ENCODE measurements at places on chromosomes 5 and 9.
A peak's percentile ranks its signal among the peaks of the same experiment; 100 is the strongest.

GRCh38 chr9:72039532-72039931, 20.9 kb downstream of the C9orf57 start:
- no peak for DNase-seq

DNA sequence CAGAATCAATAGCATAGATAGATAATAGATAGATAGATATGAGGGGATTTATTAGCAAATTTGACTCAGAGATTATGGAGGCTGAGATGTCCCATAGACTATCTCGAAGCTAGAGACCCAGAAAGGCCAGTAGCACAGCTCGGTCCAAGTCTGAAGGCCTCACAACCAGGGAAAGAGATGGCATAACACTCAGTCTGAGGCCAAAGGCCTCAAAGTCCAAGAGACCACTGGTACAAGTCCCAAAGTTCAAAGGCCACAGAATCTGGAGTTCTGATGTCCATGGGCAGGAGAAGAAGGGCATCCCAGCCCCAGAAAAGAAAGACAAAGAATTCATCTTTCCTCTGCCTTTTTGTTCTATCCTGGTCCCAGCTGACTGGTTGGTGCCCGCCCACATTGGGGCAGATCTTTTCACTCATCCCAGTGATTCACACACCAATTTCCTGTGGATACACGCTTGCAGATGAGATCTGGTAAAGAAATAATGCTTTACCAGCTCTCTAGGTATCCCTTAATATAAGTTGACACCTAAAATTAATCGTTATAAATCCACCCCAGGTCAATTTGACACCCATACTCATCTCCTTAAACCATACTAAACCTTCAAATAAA, 127.8 kb upstream of the FBN2 start:
- no peak for DNase-seq

DNA sequence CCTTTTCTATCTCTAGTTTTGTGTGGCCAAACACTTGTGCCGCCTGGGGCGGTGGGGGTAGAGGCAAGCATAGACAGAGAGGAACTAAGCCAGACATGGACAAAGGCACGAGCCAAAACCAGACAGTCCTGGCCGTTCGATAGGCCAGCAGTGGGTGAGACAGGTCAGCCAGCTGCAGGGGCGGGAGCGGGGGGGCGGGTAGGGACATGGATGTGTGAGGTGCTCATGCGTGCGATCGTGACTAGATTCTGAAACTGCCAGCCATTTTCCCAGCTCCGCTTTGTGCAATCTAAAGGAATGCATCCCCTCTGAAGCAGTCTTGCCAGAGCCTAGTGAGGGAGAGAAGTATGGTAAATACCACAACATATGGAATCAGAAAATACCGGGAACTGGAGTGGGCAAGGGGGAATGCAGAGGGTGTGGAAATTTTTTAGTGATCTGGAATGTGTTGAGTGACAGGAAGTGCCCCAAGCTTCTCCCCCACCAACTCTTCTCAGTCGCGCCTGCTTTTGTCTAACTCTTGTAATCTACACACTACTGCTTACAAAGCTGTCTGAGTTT, 111.9 kb downstream of the NR6A1 start:
- DNase-seq = peak; percentile 38

DNA sequence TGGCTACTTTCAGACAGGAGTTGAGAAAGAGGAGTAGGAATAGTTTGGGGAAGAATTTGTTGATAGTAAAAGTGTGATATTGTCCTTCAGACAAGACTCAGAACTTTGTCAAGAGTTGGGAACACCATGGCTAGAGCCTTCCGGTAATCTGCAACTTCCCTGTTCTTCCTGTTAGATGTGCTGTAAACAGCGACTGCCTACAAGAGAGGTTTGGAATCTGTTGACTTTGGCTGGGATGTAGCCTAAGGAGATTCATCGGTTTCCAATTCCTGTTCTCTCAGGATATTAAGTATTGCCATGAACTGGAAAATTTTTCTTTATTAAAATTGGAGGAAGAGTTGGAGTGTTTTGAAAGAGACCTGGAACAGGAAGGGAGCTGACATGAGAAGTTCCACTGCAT, 43.9 kb downstream of the ARHGAP26 start:
- DNase-seq = no peak

DNA sequence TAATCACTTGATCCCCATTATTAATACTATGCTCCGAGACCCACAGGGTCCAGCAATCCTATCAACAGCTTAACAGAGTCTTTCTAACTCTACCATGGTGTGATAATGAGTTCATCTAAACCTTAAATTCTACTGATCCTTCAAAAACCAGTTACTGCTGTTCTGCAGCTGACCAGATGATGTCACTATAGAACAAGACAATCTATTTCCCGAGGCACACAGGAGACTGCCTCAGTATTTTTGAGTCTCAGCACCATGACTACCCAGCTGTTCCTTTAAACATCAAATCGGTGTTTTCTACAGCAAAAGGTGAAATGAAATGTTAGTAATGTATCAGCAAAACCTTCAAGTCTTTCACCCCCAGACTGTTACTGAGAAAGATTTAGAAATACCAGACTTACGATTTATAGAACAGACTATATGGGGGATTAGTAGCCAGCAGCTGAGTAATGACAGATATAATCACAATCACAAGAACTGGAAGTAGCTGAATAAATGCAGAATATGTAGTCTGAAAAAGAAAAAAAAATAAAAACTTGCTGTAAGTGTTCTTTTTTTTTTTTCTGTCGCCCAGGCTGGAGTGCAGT, 16.9 kb downstream of the DNAJC18 start:
- peak; percentile 72 for DNase-seq

- no peak for DNase-seq
Measured at GRCh38 chr5:73302797-73303147, 129.8 kb downstream of the TMEM174 start.

DNA sequence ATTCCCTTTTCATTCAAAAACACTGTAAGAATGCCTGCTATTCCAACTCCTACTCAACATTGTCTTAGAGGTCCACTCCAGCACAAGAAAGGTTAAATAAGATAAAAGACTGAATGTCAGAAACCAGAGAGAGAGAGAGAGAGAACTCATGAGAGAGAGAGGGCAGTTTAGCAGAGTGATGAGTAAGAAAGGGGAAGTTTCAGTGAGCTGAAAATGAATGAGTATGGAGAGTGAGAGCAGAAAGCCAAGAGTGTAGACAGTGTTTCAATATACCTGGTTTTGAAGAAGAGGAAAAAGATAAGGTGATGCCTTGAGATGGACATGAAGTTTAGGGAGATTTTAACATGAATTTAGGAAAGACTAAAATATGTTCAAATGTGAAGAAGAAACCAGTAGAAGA, 528.0 kb upstream of the SEMA6A start:
- DNase-seq = no peak

- DNase-seq = no peak
Measured at GRCh38 chr5:34916518-34916917, 1.0 kb downstream of the BRIX1 start.

DNA sequence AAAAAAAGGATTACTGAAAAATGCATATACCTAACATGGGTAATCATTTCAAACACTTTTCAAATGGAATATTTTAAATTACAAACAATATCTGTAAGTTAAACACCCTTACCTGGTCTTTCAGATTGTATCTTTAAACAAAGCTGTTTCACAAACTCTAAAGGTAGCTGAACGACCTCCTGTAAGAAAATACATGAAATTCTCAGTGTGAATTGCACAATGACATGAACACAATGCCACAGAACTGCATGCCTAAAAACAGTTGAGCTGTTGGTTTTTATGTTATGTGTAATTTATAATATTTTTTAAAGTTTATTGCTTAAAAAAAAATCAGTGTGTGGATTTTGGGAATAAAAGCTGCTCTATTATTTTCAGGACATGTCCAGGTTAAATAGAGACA, 17.5 kb downstream of the IPPK start:
- no peak for DNase-seq

DNA sequence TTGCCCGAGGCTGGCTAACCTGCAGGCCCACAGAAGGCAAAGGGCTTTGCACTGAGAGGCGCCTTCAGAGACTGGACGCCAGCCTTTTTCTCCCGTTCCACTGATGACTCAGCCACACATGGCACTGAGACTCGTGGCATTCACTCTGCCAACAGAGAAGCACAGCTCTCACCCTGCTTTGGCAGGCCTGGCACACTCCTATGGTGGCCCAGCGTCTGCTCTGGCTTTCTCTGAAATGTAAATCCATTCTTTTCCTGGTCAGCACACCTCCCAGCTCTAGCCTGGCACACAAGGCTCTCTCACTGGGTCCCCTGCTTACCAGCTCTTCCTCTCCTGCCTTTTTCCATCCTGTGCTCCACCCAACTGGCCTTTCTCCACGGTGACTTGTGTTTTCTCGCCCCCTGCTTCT, 5.9 kb upstream of the MELK start:
- no peak for DNase-seq

GRCh38 chr5:138275379-138275782, 960 bp upstream of the GFRA3 start:
- DNase-seq = no peak

DNA sequence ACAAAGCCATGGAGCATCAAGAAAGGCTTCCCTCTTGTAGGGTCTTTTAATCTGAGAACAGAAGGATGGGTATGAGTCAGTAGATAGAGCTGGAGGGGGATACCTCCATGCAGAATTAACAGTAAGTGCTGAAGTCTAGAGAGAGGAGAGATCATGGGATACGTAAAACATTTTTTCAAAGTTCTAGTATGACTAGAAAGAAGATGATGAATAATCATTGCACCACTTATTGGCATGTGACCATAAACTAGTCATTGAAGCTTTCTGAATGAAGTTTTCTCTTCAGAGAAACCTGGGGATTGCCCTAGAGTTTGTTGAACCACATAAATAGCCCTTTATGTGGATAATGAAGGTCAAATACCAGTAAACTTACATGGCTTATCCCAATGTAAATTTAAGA, 48.6 kb upstream of the PTPRD start:
- no peak for DNase-seq

- no peak for DNase-seq
Measured at GRCh38 chr5:140083120-140083519, 30.8 kb upstream of the PURA start.

DNA sequence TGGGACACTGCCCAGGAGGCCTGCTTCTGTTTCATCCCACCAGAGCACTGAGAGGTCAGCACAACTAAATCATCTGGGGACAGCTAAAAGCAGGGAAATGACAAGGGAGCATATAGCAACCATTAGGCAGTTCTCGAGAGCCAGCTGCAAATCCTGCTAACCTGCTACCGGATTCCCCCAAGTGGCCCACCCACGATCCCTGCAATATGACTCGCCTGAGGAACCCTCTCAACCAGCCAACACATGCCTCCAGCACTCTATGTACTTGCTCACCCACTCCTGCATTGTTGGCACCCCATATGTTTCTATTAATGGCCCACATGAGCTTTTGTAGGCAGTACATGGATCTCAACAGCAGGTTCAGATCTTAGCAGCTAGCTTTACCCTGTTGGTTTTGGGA, 326.0 kb downstream of the GABRG2 start:
- no peak for DNase-seq

DNA sequence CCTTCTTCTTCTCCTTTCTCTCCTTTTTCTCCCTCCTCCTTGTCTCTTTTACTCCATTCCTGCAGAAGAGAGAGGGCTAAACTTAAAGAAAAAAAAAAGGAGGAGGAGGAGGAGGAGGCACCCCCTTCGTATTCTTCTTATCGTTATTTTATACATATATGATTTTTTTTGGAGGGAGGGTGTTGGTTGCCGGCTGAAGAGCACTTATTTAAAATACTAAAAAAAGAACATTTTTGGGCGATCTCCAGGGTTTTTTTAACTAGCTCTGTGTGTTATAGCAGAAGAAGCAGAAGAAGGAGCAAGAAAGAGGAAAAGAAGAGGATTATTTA, 381 bp downstream of the NR2F1 start:
- no peak for DNase-seq

GRCh38 chr5:165305596-165305995, 1800.2 kb downstream of the MAT2B start:
- DNase-seq = no peak

DNA sequence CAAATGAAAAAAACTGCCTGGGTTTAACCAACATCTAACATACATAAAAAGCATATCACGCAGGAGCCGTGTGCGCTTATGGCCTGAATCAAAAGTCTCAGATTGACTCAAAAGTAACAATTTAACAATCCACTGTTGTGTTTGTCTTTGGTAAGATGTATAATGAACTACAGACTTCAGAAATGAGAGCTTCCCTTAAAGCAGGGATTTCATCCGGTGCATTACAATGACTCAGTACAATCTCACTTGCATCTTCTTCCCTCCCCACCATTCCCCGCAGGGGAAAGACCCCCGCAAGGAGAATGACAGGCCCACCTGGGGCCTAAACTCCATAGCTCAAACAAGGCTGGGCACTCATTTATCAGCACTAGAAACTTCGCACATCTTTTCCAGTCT, 1.4 kb downstream of the ZFR start:
- DNase-seq = peak; percentile 31

DNA sequence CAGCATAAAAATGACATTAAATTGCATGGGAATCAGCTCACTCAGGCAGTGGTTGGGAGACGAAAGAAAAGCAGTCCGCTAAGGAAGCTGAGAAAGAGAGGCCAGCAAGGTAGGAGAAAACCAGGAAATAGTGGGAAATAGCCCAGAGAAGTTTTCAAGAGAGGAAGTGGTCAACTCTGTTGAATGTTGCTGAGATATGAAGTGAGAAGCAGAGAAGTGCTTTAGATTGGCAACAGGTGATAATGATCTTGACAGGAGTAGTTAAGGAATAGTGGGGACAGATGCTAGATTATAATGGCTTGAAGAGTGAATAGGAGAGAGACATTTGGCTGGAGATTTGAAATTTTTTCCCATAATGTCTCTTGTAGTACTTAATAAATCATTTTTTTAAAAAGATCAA, 30.8 kb downstream of the CNTRL start:
- no peak for DNase-seq

GRCh38 chr5:92106808-92107207, 723.7 kb upstream of the ARRDC3 start:
- DNase-seq = no peak

- DNase-seq = no peak
Measured at GRCh38 chr5:173716058-173716682, 99.7 kb upstream of the BOD1 start.

DNA sequence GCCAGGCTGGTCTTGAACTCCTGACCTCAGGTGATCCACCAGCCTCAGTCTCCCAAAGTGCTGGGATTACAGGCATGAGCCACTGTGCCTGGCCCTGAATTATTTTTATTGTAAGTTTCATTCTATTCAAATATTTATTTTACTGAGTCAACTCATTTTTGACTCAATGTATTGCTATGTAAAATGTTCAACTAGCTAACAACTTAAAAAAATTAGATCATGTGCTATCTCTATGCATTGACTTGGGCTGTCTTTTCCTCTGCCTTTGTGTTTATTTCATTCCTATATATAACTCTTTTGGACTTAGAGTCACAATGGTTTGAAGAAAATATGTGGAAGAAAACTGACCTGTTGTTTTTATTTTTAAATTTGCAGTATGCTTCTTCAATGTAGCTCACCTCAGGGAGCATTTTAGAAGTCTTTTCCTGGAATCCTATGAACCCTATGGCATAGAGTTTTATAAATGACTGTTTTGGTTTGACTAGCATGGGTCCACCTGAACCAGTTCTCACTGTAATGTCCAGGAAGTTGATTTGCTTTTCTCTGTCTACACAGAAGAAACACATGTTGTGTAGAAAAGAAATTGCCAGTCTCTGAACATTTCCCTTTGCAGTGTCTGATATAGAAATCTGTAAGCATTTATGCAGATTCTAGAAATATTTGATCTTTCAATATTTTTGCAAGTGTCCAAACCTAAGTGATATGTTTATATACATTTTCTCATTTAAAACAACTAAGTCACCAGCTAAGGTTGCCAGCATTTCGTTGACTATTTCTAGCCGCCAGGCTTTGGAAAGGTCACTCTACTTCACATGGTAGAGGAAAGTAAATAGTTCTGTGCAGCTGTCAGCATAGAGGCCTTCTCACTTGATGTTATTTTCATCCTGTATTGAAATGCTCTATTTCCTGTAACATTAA, 138.8 kb downstream of the PCSK1 start:
- DNase-seq = no peak

All from stimulated activated CD4-positive, alpha-beta T cell treated with anti-CD3 and anti-CD28 coated beads, Interleukin-4, amount 100 ng/mL, for 24 hours (primary cell).